ENCODE measurements at places on chromosomes 7 and 10. TPM values are rescaled to one million over a fixed set of nuclear protein-coding genes. Genes with fewer than 3 reads are reported as not detected.

Gene SPDYE9
- total RNA-seq = not detected

Gene MUC12
- total RNA-seq = 12.5 TPM

Gene STEAP4
- 0.07 TPM for total RNA-seq

Gene ERLIN1
- 59.5 TPM for total RNA-seq

Gene ASB4
- total RNA-seq = 0.13 TPM

Gene AKR1B1
- 2,586 TPM for total RNA-seq

Gene SKIDA1
- 0.85 TPM for total RNA-seq

Gene IGF2BP3
- total RNA-seq = 32.5 TPM

Gene EIF4H
- total RNA-seq = 306 TPM

Gene NKX1-2
- not detected for total RNA-seq

Gene ZNF248
- 3.8 TPM for total RNA-seq

Gene IMMP2L
- total RNA-seq = 22.3 TPM

Gene OR2A25
- total RNA-seq = not detected

Gene CLDN4
- 6.1 TPM for total RNA-seq

Gene TMEM72
- total RNA-seq = not detected

Gene EPO
- not detected for total RNA-seq

Gene CD36
- total RNA-seq = 0.28 TPM

Gene PRSS37
- not detected for total RNA-seq

Gene FOXP2
- not detected for total RNA-seq

Gene ARHGEF5
- 2.5 TPM for total RNA-seq

Gene GPR26
- not detected for total RNA-seq

Gene ACSM6
- not detected for total RNA-seq

Gene PRPS1L1
- total RNA-seq = not detected

Gene ADIRF
- not detected for total RNA-seq

Gene TMEM236
- 0.08 TPM for total RNA-seq

Gene AZGP1
- total RNA-seq = 0.13 TPM

Gene ALOX5
- 0.83 TPM for total RNA-seq

Gene AMZ1
- not detected for total RNA-seq

Gene C10orf105
- not detected for total RNA-seq

Gene TEX36
- total RNA-seq = not detected

Gene ADAP1
- total RNA-seq = 3.4 TPM

Gene ABCA13
- total RNA-seq = 0.05 TPM

Gene NUTM2D
- 1.3 TPM for total RNA-seq

All from A549 treated with Mapracorat at 1 μM for 4 hours (cell line).